ENCODE measurements at places on chromosomes 16 and 17. TPM values are rescaled to one million over a fixed set of nuclear protein-coding genes. Genes with fewer than 3 reads are reported as not detected.

WNT9B gene
- total RNA-seq: not detected

KIFC3 gene
- total RNA-seq: 31.9 TPM

BAIAP3 gene
- total RNA-seq: 44.7 TPM

NGFR gene
- 6.1 TPM for total RNA-seq

NME3 gene
- total RNA-seq: 103 TPM

AOC2 gene
- total RNA-seq: 8.0 TPM

SLC5A11 gene
- 0.47 TPM for total RNA-seq

KCNG4 gene
- not detected for total RNA-seq

SLFN12L gene
- 0.17 TPM for total RNA-seq

FOXJ1 gene
- total RNA-seq: 0.61 TPM

MYH3 gene
- 1.6 TPM for total RNA-seq

CRYM gene
- total RNA-seq: 4.9 TPM

CCDC40 gene
- total RNA-seq: 10.3 TPM

SPNS2 gene
- total RNA-seq: 1.6 TPM

UNC45B gene
- total RNA-seq: not detected

SMIM5 gene
- 0.12 TPM for total RNA-seq

SLC35G6 gene
- not detected for total RNA-seq

TPSG1 gene
- not detected for total RNA-seq

TEX19 gene
- 2.1 TPM for total RNA-seq

NRN1L gene
- 1.4 TPM for total RNA-seq

RUNDC3A gene
- total RNA-seq: 0.61 TPM

DLX4 gene
- total RNA-seq: 14.0 TPM

C1QL1 gene
- 3.5 TPM for total RNA-seq

KCNH4 gene
- total RNA-seq: not detected
